ENCODE measurements at places on chromosomes 4 and X.

DNA sequence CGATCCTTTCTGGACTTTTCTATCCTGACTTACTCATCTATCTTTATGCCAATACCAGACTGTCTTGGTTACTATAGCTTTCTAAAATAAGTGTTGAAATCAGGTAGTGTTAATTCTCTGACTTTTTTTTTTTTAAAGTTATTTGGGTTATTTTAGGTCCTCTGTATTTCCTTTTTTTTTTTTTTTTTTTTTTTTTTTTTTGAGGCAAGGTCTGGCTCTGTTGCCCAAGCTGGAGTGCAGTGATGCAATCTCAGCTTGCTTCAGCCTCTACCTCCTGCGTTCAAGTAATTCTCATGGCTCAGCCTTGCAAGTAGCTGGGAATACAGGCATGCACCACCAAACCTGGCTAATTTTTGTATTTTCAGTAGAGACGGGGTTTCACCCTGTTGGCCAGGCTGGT, 2.8 kb upstream of the NELFA start:
- no peak for DNase-seq

GRCh38 chrX:120761810-120762209, 113.9 kb downstream of the CT47B1 start:
- no peak for DNase-seq

- no peak for DNase-seq
Measured at GRCh38 chr4:37132351-37132974, 112.1 kb upstream of the NWD2 start.

GRCh38 chrX:103258275-103258674, 3.3 kb upstream of the TCEAL8 start:
- no peak for DNase-seq

DNA sequence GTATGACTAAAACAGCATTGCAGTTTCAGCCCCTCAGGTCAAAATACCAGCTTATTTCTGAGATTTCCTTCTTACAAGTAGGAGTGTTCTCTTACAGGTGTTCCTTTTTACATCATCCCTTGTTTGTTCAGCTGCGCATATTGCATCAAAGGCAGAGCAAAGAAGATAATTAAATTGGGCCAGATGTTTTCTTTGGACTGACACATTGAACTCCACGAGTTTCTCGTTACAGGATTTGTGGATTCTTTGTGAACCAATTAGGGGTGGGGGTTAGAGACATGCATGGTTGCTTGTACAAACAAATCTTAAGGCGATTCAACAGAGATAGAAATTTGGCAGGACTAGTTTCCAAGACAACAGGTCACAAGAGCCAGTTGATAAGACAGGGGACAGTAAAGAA, 95.7 kb downstream of the SPANXN4 start:
- DNase-seq, result no peak

DNA sequence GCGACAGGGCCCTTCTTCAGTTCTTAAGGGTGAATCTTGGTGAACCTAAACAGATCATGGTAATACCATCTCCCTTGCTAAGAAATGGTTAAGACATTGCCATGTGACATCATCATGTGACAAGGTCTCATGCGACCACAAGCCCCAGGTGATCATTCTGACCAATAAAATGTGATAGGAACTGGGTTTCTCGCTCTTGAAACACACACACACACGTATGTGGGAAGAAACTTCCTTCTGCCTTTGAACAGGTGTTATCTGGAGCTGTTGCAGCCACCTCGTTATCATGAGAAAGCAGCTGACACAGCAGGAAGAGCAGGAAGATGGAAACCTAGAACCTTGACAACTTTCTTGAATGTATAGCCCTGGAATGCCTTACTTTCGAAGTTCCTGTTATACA, 10.2 kb downstream of the SOD3 start:
- DNase-seq, result no peak

GRCh38 chr4:108788731-108789130, 25.9 kb upstream of the ETNPPL start:
- no peak for DNase-seq

DNA sequence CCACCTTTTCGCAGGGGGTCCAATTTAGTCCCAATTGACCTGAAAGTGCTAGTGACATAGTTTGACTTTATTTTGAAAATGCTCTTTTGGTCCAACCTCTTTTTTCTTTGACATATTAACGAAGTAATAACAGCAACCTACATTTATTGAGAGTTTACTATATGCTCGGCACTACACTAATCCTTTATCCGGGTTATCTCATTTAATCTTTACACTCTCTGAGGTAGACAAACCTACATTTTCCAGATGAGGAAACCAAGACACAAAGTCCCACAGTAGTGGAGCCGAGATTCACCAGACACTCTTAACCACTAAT, 307 bp upstream of the ATRX start:
- DNase-seq, result no peak

GRCh38 chrX:33204889-33205288, 6.5 kb downstream of the DMD start:
- no peak for DNase-seq
